ENCODE measurements at places on chromosomes 3 and 15.
A peak's percentile ranks its signal among the peaks of the same experiment; 100 is the strongest.

DNA sequence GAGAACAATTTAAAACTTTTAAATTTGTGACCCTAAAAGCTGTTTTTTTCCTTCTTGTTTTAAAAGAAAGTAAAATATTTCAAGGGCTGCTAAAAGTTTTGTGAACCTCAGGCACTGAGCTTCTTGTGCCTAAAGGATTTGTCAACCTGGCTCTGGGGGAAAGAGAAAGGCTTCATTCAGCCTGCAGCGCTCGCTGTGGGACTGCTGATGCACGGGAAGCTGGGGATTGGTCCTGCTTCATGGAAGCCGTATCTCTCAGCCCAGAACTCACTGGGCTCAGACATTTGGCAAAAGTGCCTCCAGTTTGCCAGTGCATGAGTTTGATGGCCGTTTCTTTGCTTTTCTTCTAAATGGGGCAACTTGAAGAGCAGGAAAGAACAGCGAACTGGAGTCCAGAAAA is 30.8 kb downstream of the TPRG1 start:
- DNase-seq = no peak

GRCh38 chr3:43857361-43858293 is 166.9 kb downstream of the ABHD5 start:
- DNase-seq = no peak

DNA sequence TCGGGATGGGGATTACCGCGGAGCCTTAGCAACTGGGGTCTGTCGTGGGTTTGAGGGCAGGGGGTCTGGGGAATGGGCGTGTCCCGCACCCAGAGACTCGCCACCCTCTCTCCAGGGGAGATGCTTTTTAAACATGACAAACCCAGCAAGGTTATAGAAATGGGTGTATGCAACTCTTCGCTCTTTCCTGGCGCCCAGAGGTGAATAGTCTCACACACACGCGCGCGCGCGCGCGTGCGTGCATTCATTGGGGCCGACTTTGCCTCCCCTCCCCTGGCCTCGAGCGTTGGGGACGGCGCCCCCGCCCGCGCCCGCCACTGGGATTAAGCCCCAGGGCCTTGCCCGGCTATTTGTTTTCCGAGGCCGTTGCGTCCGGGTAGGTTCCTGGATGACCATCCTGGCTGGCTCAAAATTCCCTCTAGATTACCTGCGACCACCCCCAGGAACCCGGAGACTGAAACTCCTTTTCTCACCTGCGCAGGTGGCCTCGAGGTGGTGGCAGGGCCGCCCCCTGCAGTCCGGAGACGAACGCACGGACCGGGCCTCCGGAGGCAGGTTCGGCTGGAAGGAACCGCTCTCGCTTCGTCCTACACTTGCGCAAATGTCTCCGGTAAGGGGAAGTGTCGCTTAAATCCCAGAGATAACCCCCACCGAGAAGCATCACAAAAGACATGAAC is 777 bp downstream of the GPR160 start:
- no peak for DNase-seq

DNA sequence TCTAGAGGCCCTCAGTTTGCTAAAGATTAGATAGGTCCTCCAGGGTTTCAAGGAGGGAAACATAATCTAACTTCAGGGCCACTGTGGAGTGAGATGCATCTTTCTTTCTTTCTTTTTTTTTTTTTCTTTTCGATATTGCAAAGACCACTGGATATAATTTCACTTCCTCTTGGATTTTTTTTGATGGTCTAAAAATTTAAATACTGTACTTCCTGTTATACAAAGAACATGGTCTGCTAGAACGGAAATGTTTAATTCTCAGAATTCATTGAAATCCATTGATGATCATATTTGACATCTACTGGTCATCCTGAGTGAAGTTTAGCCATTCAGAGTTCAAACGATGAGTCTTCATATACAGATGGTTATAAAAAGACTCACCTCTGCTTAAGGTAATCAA is 808.8 kb upstream of the LMCD1 start:
- DNase-seq = no peak

DNA sequence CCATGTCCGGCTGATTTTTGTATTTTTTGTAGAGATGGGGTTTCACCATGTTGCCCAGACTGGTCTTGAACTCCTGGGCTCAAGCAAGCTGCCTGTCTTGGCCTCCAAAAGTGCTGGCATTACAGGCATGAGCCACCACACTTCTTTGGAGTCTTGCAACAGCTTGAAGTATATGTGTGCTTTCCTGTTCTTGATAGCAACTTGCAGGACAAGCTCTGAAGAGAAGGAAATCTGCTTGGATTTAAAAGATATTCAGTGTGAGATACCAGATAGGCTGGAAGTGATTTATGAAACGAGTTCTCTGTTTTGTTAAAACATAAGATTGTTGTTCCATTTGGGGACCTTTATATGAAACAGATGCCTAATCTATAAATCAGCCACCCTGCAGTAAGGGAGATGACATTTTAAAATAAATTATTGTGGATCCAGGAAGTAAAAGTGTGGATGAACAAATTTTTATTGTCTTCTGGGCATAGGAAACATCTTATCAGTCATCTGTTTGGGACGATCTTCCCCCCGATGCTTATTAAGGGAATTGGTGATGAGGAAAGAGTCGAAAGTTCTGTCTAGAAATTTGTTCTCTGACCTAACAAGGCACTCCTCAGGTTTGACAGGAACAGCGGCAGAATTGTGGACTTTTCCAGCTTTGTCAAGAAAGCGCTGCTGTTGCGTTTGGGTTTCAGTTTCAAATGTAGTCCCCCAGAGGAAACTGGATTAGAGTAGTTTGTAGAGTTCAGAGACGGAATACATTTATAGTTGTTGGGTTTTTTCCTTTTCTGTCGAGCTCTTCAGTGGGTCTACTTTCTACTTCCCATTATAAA is 53.7 kb upstream of the MAGI1 start:
- DNase-seq = no peak

DNA sequence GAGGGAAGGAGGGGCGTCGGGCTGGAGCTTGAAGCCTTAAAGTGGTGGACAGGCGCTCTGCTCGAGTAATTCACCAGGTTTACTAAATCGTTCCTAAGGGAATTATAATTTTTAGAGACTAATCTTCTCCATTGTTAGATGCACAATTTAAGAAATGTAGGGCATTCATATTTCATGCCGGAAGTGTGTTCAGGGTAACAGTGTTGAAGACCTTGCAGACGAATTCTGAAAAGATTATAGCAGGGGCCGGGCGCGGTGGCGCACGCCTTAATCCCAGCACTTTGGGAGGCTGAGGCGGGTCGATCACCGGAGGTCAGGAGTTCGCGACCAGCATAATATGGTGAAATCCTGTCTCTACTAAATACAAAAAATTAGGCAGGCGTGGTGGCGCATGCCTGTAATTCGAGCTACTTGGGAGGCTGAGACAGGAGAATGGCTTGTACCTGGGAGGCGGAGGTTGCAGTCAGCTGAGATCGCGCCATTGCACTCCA is 365 bp upstream of the GTF2A2 start:
- DNase-seq = no peak

DNA sequence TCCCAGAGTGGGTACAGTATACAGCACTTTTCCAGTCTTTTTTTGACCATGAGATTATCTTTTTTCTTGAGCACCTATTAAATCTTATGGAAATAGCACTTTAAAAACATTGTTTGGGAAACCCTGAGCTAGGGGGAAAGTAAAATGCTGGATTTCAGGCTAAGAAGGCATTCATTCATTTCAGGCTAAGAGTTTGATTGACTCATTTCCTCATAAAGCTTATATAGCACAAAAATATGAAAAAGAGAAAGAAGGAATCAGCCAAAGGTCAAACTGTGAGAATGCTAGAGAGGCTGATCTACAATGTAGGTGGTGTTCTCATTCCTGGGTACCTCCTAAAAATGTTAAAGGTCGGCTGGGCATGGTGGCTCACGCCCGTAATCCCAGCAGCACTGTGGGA is 10.5 kb downstream of the TTC23 start:
- no peak for DNase-seq

DNA sequence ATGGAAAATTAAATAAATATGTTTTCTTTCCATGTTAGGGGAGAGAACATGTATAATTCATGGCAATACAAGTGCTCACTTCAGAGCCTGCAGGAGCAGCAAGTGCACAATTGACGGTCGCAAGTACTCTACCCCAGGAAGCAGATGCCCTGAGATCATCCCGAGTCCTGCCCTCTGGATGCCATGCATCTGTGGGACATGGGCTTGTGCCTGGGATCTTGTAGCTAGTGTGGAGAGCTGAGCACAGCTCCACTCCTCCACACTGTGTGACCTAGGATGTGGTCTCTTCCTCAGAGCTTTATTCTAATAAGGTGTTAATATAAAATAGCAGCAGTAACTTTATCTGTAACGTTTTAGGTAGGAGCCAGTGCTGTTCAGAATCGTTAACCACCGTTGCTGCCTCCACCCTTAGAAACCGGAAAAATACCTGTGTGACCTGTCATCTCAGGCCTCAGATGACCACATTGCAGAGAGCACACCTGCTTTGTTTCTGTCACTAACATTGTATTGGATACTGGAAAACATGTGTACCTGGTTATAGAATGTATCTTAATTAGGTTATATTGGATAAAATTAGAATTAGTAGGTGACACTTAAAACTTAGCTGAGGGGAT is 105.0 kb upstream of the GOLGA6L6 start:
- no peak for DNase-seq

DNA sequence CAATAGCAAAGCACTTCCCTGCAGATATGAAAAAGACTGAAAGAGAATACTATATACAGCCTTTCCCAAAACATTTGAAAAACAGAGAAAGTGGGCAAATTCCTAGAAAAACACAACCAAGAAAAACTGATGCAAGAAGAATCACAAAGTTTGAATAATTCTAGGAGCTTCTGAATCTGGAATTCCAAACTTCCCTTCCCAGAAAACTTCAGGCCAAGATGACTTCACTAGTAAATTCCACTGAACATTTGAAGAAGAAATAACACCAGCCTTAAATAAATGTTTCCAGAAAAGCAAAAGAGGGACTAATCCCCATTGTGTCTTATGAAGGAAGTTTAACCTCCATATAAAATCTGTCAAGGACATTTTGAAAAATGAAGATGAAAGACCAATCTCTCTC is 15.8 kb upstream of the NSMCE3 start:
- DNase-seq = no peak

GRCh38 chr3:104947943-104948342 is 418.8 kb upstream of the ALCAM start:
- DNase-seq = no peak

DNA sequence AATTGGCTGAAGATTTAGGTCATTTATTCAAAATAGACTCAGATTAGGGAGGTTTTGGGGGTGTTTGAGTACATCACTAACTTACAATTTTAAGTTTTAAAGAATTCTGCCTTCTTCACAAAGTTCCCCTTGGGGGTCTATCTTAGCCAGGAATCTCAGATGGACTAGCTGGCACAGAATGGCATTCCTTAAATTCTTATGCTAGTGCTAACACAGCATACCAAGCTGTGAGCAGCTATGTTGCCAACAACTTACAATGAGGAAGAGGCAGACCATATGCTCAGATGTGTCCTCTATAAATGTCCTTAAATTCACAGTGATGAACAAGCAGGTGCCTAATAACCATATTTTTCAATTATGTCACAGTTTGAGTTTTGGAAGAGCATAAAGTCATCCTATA is 60.9 kb upstream of the NPHP3 start:
- DNase-seq = no peak

GRCh38 chr3:45170096-45170495 is 23.9 kb upstream of the CDCP1 start:
- DNase-seq = peak; percentile 3

- no peak for DNase-seq
These were observed 15.6 kb downstream of the CCRL2 start for GRCh38 chr3:46422617-46423016.

- no peak for DNase-seq
These were observed 19.1 kb downstream of the ZDHHC19 start for GRCh38 chr3:196192036-196192523.

- DNase-seq = no peak
These were observed 59.4 kb upstream of the TRPM1 start for GRCh38 chr15:31160740-31161495.

DNA sequence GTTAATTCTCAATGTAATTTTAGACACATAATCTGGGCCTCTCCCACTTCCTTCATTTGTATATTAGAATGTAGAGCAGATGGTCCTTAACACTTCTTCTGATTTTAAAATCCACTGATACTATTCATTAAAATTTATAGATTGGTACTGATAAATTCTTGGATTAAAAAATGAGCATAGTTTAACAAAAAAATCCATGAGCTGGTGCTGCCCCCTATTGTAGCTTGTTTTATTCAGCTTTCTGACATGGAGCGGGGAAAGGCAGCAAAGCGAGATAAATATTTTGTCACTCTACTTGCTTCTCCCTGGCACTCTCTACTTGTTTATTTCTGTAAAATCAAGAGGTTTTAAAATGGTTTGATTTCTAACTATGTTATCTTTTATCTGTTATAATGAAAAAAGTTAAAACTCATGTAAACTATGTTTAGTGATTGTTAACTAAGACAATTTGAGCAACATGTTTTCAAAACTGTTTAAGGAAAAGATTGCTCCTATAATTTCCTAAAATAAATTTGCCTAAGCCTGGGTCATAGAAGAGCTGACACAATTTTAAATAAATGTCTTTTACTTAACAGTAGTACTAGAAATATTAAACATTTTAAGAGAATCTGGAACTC is 26.5 kb upstream of the PLOD2 start:
- DNase-seq = peak; percentile 39

DNA sequence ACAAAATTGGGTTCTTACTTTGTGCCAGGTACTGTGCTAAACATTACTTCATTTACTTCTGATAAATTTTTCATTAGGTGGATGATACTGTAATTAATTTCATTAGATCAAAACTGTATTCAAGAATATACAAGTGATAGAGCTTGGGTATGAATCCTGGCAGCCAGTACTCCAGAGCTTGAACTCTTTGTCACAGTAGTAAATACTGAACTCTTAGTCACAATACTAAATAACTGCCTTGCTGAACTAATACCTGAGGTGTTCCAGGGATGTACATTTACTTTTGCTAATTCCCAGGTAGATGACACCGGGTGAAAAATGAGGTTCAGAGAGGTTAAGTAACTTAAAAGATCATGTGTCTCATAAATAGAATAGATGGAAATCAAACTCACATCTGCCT is 20.3 kb downstream of the FXR1 start:
- DNase-seq = no peak

- DNase-seq = peak; percentile 37
These were observed 40.9 kb upstream of the SMAD3 start for GRCh38 chr15:67024314-67024997.

GRCh38 chr15:88131937-88132336 is 124.6 kb downstream of the NTRK3 start:
- no peak for DNase-seq

GRCh38 chr3:73453666-73454065 is 171.1 kb downstream of the PDZRN3 start:
- no peak for DNase-seq

- peak; percentile 59 for DNase-seq
These were observed 5.2 kb upstream of the EBLN2 start for GRCh38 chr3:73056014-73056844.

- DNase-seq = peak; percentile 41
These were observed 219.9 kb upstream of the IGF1R start for GRCh38 chr15:98428253-98428989.

- DNase-seq = no peak
These were observed 9.4 kb downstream of the FILIP1L start for GRCh38 chr3:100104817-100105413.

DNA sequence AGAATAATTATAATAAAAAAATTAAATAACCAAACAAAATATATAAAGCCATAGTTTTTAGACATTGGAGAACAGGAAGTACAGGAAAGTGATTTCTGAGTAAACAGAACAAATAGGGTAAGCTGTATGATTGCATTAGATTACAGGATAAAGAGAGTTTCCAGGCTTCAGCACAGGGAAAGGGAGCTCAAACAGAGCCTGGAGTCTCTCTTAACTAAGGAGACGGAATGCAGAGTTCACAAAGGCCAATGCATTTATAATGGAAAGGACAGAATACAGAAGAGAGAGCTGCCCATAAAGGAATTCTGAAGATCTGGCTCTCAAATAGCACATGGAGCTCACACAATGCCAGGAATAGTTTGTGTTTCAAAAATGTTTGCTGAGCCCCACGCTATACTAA is 42.0 kb upstream of the OTOL1 start:
- no peak for DNase-seq
